ENCODE measurements at places on chromosomes 1 and 21. TPM values are rescaled to one million over a fixed set of nuclear protein-coding genes. Genes with fewer than 3 reads are reported as not detected.
A peak's percentile ranks its signal among the peaks of the same experiment; 100 is the strongest.

DNA sequence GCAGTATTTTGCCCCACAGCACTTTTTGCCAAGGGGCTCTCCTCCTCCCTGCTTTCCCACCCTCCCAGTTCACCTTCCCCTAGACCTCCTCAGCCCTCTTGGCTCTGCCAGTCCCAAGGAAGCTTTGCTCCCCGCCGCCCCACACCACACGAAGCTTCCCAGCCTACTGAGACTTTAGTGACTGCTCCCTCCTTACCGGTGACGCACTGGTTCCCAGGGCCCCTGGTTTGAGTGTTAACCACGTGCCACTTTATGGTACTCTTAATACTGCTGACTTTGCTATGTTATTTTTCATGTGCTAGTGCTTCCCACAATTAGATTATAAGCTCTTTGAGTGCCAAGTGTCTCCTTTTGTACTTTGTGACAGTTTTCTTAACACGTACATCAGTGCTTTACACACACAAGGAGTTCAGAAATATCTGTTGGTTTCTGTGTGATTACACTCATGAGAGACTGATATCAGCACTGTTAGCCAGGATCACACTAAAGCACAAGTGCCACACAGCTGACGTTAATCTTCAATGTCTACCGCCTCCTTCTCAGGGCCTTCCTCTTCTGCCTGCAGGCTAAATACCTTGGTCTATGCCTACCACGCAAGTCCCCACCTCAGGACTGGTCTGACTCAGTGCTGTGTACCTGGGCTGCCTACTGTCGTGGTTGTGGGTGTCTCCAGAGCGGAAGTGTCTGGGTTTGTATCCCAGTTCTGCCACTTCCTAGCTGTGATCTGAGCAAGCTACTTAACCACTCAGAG lies 61.0 kb downstream of the DNTTIP2 start:
- no peaks in the 10 kb centered on the region for H3K27me3 ChIP-seq
- DNase-seq: peak; percentile 68
- H3K4me3 ChIP-seq: no peak overlapping the region
- H3K4me1 ChIP-seq: peaks cover 74% of the 10 kb centered on the region
- H3K27ac ChIP-seq: 0 out of 2 replicates have a peak overlapping the region, but pooled peaks have one; percentile 4

DNA sequence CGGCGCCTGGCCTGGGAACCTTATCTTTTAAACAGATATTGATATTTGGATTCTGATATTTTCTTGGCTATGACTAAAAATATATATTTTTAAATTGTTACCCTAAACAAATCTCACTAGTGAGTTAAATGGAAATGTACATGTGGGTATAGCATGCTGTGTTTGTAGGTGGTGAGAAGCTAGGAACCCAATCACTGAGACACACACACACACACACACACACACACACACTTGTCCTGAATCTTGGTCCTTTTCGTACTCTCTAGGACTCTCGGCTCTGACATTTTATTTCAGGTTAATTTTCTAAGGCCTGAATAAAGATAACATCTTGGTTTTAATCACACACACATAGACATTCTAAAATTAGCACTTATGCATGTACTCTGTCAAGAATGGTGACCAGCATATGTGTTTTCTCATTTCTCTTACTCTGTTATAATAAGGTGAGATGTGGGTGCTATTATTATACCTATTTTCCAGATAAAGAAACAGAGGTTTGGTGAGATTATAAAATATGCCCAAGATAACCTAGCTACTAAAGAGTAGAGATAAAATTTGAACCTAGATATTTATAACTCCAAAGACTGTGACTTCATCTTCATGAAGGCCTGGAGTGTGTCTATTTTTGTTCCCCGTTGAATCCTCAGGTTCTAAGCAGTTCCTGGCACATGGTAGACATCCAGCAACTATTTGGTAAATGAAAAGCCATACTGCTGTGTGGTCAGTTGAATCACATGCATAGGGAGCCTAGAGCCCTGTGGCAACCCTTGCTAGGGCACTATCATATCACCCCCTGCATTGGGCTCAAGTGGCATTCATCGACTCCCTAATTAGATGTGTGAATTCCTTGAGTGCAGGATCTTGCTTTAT lies 85.0 kb upstream of the RAB3GAP2 start:
- DNase-seq: no peak
- no peak overlapping the region for H3K27ac ChIP-seq
- H3K27me3 ChIP-seq: no peaks in the 10 kb centered on the region
- no peaks in the 10 kb centered on the region for H3K4me1 ChIP-seq
- no peak overlapping the region for H3K4me3 ChIP-seq

GRCh38 chr21:30634906-30635305 lies at the start of gene KRTAP20-2:
Gene KRTAP20-2 (plus strand): TSS chr21:30635206. CDS start chr21:30635264, 58 bp downstream.
- DNase-seq: no peak
- H3K27ac ChIP-seq: no peak within 1 kb of the TSS
- no peaks in the 10 kb centered on the region for H3K4me1 ChIP-seq
- no peaks in the 10 kb centered on the region for H3K36me3 ChIP-seq

DNA sequence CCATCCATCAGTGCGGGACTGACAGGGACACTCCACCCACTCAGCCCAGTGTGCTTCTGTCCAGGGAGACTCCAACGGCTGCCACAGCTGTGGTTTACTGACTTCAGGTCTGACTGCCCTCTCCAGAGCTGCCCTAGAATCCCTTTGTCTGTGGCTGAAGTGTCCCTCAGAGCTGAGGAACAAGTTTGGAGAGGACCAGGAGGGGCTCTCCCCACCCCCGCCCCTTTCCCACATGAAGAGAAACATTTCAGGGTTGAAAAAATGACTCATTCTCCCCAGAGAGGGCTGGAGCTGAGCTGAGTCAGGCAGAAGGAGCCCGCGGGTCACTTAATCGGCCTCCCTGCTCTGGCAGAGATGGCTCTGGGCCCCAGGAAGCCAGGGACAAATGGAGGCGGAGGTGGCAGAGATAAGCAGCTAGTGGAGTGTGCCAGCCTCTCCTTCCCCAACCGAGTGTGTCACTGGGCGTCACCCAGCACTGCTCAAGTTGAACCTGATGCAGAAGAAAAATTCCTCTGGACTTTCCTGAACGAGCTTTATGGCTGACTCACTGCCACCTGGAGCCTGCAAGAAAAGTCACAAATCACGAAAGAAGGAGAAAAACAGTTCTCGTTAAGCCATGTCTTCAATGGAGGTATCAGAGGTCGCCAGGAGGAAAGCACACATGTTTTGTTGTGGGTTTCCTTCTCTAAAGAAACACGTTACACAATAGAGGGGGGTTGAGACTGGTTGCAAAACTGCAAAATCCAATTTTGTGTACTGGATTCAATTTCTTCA lies 34.3 kb upstream of the ECE1 start:
- peak overlapping the region; percentile 94 for H3K27ac ChIP-seq
- peaks cover 68% of the 10 kb centered on the region for H3K4me1 ChIP-seq
- H3K36me3 ChIP-seq: no peaks in the 10 kb centered on the region
- peak overlapping the region; percentile 24 for H3K4me3 ChIP-seq
- DNase-seq: peak; percentile 97
- H3K27me3 ChIP-seq: no peaks in the 10 kb centered on the region

- no peaks in the 10 kb centered on the region for H3K27me3 ChIP-seq
- H3K4me1 ChIP-seq: peaks cover 64% of the 10 kb centered on the region
- DNase-seq: no peak
- H3K4me3 ChIP-seq: no peak overlapping the region
These were observed 2.6 kb upstream of the NADK start for GRCh38 chr1:1780598-1781525.

- H3K27ac ChIP-seq: no peak overlapping the region
- H3K27me3 ChIP-seq: no peaks in the 10 kb centered on the region
- peaks cover 15% of the 10 kb centered on the region for H3K4me1 ChIP-seq
- no peak overlapping the region for H3K4me3 ChIP-seq
- DNase-seq: no peak
These were observed 21.1 kb upstream of the SLC22A15 start for GRCh38 chr1:115955228-115955627.

GRCh38 chr1:185317886-185318310 lies 855 bp upstream of the IVNS1ABP start:
- H3K27ac ChIP-seq: peak overlapping the region; percentile 94
- no peaks in the 10 kb centered on the region for H3K36me3 ChIP-seq
- H3K4me3 ChIP-seq: peak overlapping the region; percentile 97
- H3K4me1 ChIP-seq: peaks cover 37% of the 10 kb centered on the region
- peak; percentile 63 for DNase-seq
- no peaks in the 10 kb centered on the region for H3K27me3 ChIP-seq

DNA sequence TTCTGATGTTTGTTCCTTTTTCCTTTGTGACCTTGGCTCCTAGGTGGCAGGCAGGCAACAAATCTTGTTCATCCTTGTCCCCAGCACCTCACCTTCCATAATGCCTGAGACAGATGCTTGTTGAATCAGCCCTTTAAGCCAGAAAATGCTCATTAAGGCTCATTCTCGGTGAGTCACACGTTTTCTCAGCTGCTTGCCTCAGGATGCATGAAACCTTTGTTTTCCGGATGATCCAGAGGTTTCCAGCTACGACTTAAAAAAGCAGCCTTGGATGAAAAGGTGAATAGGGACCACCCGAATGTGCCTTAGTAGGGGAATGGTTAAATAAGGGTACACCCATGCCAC lies 4.6 kb upstream of the ATP13A2 start:
- H3K4me3 ChIP-seq: no peak overlapping the region
- H3K4me1 ChIP-seq: no peaks in the 10 kb centered on the region
- no peak for DNase-seq
- no peak overlapping the region for H3K27ac ChIP-seq
- no peaks in the 10 kb centered on the region for H3K27me3 ChIP-seq

- no peak overlapping the region for H3K27ac ChIP-seq
- H3K4me1 ChIP-seq: no peaks in the 10 kb centered on the region
- no peak for DNase-seq
- H3K36me3 ChIP-seq: no peaks in the 10 kb centered on the region
- 0 out of 2 replicates have a peak, but pooled peaks cover 4% of the 10 kb centered on the region for H3K27me3 ChIP-seq
- H3K4me3 ChIP-seq: no peak overlapping the region
These were observed 48.7 kb downstream of the NTMT2 start for GRCh38 chr1:170194451-170194850.

GRCh38 chr1:64195081-64195395 lies 8.4 kb upstream of the UBE2U start:
- H3K27me3 ChIP-seq: no peaks in the 10 kb centered on the region
- H3K36me3 ChIP-seq: no peaks in the 10 kb centered on the region

DNA sequence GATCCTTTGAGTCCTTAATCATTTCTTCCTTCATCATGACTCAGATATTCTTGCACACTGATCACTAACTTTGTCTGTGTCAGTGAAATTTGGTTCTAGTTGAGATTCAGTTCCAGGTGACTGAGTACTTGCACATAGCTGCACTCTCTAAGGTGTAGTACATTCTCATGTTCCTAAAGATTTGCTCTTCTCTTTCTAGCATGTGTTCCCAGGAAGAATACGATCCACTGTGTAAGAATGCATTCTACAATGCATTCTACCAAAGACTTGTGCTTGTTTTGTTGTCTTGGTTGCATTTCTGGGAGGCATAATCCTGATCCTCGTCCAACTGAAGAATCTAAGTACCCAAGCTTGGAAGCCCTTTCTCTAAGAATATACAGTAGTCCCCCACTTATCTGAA lies 104.3 kb upstream of the CDC42BPA start:
- H3K4me1 ChIP-seq: no peaks in the 10 kb centered on the region
- no peaks in the 10 kb centered on the region for H3K27me3 ChIP-seq
- H3K27ac ChIP-seq: no peak overlapping the region
- DNase-seq: no peak

GRCh38 chr1:41347276-41347675 lies 14.0 kb upstream of the FOXO6 start:
- H3K36me3 ChIP-seq: no peaks in the 10 kb centered on the region
- peaks cover 59% of the 10 kb centered on the region for H3K4me1 ChIP-seq
- H3K4me3 ChIP-seq: no peak overlapping the region
- peak; percentile 80 for DNase-seq
- 0 out of 2 replicates have a peak overlapping the region, but pooled peaks have one; percentile 27 for H3K27ac ChIP-seq

GRCh38 chr21:43716376-43717165 lies 2.4 kb upstream of the PDXK start:
- no peaks in the 10 kb centered on the region for H3K27me3 ChIP-seq
- H3K4me3 ChIP-seq: no peak overlapping the region
- peaks cover 34% of the 10 kb centered on the region for H3K4me1 ChIP-seq
- no peak for DNase-seq
- no peaks in the 10 kb centered on the region for H3K36me3 ChIP-seq

- H3K36me3 ChIP-seq: no peaks in the 10 kb centered on the region
- DNase-seq: no peak
- no peaks in the 10 kb centered on the region for H3K27me3 ChIP-seq
- no peak overlapping the region for H3K27ac ChIP-seq
- peaks cover 9% of the 10 kb centered on the region for H3K4me1 ChIP-seq
These were observed 311.5 kb downstream of the DUSP10 start for GRCh38 chr1:221430152-221430960.

DNA sequence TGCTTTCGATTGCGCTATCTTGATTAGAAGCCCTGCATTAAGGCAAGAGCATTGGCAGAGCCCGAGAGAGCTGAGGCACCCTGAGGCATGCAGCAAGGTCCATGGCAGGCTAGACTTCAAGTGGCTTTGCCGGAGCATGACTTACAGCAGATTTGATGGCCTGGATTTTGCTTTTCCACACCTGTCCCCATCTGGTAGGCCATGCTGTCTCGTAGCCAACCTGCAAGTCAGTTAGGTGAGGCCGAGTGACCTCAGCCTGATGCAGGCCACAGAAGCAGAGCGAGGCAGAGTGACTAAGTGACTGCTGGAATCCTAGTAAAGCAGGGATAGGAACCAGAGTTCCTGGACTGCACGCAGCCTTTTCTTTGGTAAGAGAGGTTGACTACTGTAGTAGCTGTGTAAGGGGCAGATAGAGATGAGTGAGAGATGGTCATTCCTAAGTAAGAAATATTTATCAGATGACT lies 148.9 kb downstream of the PBX1 start:
- peak overlapping the region; percentile 83 for H3K27ac ChIP-seq
- DNase-seq: peak; percentile 48
- no peak overlapping the region for H3K4me3 ChIP-seq
- no peaks in the 10 kb centered on the region for H3K36me3 ChIP-seq
- peaks cover 33% of the 10 kb centered on the region for H3K4me1 ChIP-seq

DNA sequence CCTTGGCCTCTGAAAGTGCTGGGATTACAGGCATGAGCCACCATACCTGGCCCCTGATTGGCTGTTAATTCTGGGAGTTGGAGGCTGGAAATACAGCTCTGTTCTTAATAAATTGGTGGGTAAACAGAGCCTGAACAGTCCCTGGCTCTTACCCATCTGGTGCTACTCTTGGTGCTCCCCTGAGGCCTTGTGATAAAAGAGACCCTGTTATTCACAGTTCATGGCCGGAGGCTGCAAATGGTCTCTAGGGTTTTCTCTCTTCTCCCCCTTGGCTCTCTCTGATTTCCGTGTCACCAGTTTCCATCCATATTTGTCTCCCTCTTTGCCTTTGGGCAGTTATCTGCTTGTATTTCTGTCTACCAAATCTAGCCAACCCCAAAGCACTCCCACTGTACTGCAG lies 17.2 kb downstream of the NFASC start:
- no peak for DNase-seq
- peaks cover 71% of the 10 kb centered on the region for H3K27me3 ChIP-seq
- no peak overlapping the region for H3K27ac ChIP-seq

- no peaks in the 10 kb centered on the region for H3K36me3 ChIP-seq
- H3K27ac ChIP-seq: no peak overlapping the region
- H3K27me3 ChIP-seq: no peaks in the 10 kb centered on the region
These were observed 51.9 kb downstream of the GLUL start for GRCh38 chr1:182339684-182340083.

GRCh38 chr1:80656641-80657040 lies 1144.1 kb upstream of the ADGRL2 start:
- H3K4me3 ChIP-seq: no peak overlapping the region
- no peak overlapping the region for H3K27ac ChIP-seq
- no peaks in the 10 kb centered on the region for H3K4me1 ChIP-seq
- DNase-seq: no peak

LCE1D gene
- not detected for total RNA-seq

GJA4 gene
- total RNA-seq: not detected

SLC45A1 gene
- total RNA-seq: not detected

SLC9C2 gene
- total RNA-seq: not detected

GPR52 gene
- total RNA-seq: 0.55 TPM

TCHH gene
- not detected for total RNA-seq

LUZP1 gene
- 35.0 TPM for total RNA-seq

All from PC-9 (cell line).